ENCODE measurements at places on chromosomes 4 and X.

DNA sequence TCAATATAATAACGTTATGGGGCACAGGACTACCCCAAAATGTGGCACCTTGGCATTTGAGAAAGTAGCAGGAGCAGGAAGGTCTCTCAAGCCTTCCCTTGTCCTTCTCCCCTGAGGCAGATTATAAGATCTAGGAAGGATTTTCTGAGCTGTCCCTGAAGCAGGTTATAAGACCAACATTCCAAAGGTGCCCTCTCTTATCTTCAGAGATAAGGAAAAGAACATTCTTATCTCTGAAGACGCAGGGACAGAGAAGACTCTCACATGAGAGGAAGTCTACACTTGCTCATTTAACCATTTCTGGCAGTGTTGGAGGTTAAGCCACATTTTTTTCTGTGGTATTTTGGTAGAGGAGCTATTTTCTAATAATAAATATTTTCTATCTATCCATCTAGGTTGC lies 437.9 kb upstream of the MAOA start:
- DNase-seq: no peak

GRCh38 chr4:145346081-145346480 lies 135.6 kb upstream of the SMAD1 start:
- no peak for DNase-seq

- DNase-seq: no peak
Measured at GRCh38 chrX:12950851-12951594, 23.9 kb upstream of the TMSB4X start.

GRCh38 chr4:172143605-172144314 lies 330.6 kb downstream of the GALNTL6 start:
- DNase-seq: no peak
